NCI-H345 (cell line): ENCODE measurements at places on chromosomes 6 and 20.

DNA sequence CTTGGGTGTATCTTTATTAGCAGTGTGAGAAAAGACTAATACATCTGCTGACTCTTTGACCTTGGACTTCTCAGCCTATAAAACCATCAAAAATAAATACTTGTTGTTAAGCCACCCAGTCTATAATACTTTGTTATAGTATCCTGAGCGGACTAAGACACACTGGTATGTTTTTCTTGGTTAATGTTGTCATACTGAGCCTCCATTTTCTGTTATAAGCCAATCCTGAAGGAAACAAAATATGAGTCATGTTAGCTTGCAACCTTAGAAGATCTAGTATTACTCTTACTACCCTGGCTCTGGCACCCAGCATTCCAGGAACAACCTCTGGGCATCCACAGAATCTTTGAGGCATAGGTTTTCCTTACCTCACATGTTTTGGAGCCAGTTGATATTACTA, 307.2 kb downstream of the FRK start:
- no peak for DNase-seq

- DNase-seq = no peak
These were observed 226.2 kb downstream of the SYNDIG1 start for GRCh38 chr20:24695529-24696225.

GRCh38 chr20:47106786-47107185, 212.1 kb downstream of the EYA2 start:
- no peak for DNase-seq

DNA sequence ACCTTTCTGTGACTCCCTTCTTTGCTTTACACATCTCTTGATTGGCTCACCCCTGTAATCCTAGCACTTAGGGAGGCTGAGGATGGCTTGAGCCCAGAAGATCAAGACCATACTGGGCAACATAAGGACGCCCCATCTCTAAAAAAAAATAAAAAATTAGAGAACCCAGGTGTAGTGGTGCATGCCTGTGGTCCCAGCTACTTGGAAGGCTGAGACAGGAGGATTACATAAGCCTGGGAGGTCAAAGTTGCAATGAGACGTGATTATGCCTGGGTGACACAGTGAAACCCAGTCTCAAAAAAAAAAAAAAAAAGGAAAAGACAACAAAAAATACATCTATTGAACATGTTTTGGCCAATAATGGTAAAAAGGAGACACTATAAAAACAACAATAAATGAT, 37.8 kb downstream of the CHD6 start:
- no peak for DNase-seq

DNA sequence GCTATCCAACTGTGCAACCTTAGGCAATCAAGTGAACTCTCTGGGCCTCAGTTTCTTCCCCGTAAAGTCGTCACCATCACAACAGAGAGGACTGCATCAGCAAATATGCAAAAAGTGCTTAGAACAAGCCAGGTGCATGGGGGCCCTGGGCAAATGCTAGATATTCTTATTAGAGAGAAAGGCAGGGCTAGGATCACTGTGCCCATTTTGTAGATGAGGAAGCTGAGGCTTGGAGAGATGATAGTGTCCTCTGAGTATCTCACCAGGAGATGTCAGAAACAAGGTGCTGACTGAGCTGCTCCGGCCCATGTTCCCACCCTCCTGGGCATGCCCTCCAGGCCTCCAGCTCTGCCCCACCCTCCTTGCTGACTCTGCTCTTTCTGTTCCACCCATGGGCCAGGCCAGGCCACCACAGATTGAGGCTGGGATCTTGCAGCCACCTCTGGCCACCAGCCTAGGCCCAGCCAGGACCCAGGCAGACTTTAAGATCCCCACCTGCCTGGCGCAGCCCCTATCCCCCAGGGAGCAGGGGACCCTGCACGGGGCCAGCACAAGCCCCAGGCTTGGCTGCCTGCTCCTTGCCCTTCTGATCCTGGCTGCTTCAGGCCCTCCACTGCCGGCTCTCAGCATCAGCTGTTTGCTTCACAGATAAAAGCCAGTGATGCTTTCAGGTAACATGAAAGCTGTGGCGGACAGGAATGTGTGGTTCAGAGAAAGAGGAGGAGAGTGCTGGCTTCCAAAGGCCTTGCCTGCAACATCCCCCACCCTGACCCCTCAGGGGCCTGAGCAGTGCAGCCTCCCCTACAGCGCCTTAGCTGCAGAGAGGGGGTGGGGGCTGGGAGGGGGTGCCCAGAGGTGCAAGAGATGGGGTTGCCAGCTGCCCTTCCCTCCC, 47.6 kb downstream of the GRM4 start:
- no peak for DNase-seq

DNA sequence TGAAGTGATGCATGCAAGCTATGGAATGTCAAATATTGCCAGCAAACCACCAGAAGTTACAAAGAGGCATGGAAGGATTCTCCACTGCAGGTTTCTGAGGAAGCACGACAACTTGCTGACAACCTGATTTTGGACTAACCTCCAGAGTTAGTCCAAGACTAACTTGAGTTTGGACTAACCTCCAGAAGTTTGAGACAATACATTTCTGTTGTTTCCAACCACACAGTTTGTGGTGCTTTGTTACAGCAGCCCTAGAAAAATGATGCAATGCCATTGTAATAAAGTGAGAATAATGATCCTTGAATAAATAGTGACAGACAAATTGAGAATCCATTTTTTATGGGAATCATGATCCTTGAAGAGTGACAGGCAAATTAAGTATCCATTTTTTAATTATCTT, 169.9 kb upstream of the HDDC2 start:
- DNase-seq = no peak

- DNase-seq = no peak
These were observed 176.3 kb downstream of the ADGRG6 start for GRCh38 chr6:142478117-142478516.

DNA sequence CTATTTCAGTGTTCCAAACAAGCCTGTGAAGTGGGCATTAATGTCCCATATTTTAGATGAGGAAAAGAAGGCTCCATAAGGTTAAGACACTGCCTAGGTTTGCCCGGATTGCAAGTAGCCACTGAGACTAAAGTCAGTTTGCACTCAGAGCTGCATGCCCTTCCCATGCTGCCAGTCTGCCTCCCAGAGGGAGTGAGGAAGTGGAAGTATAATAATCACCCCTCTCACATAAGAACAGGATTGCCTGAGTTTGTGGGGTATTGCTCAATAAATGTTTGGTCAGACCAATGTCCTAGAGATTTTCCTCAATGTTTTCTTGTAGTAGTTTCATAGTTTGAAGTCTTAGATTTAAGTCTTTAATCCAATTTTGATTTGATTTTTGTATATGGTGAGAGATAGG, 43.9 kb upstream of the CLIC5 start:
- DNase-seq = no peak

GRCh38 chr6:69732640-69733039, 64.2 kb downstream of the LMBRD1 start:
- DNase-seq = no peak
